Thyroid gland (tissue), 4 donors: ENCODE measurements at places on chromosomes 3 and 15. TPM values are rescaled to one million over a fixed set of nuclear protein-coding genes. Genes with fewer than 3 reads are reported as not detected.

Gene SCN5A
- total RNA-seq, result 1.2 TPM

Gene CYP1A1
- 0.78 TPM for total RNA-seq

Gene NAA50
- 133 TPM for total RNA-seq

Gene SI
- not detected for total RNA-seq

Gene RARRES1
- total RNA-seq, result 5.3 TPM

Gene SKOR1
- 0.89 TPM for total RNA-seq

Gene GCSAM
- 0.33 TPM for total RNA-seq

Gene CHRM5
- total RNA-seq, result not detected

- DNase-seq, result no peak
- H3K36me3 ChIP-seq, result peaks cover 12% of the 10 kb centered on the region
- H3K4me1 ChIP-seq, result no peaks in the 10 kb centered on the region
- H3K27me3 ChIP-seq, result no peaks in the 10 kb centered on the region
- no peak overlapping the region for H3K27ac ChIP-seq
Measured at GRCh38 chr3:193656445-193656844, 63.4 kb downstream of the OPA1 start.

- H3K36me3 ChIP-seq, result no peaks in the 10 kb centered on the region
- DNase-seq, result no peak
- H3K4me3 ChIP-seq, result no peak overlapping the region
- H3K27ac ChIP-seq, result no peak overlapping the region
Measured at GRCh38 chr3:133426721-133427120, 26.9 kb downstream of the BFSP2 start.

DNA sequence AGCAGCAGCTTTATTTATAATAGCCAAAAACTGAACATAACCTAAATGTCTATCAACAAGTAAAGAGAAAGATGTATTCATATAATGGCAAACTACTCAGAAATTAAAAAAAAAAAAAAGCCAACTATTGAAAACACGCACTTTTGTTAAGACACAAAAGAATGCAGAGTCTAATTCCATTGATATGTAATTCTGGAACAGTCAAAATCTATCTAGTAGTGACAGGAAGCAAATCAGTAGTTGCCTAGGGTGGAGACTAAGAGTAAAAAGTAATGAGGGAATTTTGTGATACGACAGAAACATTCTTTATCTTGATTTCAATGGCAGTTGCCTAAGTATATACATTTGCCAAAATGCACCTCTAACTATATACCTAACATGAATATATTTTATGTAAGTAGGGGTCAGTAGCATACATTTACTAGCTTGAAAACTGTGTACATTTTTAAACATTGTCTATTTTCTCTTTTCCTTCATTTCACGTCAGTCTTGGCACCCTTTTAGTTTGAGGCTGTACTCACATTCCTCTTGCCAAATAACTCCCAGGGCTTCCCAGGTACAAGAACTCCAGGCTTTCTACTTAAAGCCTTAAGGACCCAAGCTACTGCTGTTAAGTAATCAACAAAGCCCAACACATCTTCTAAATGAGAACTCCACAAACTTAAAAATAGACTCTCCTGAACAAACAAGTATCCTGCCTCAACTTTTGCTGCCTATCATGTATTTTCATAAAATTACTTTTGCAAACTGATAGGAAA lies 54.7 kb downstream of the ADAM10 start:
- no peaks in the 10 kb centered on the region for H3K27me3 ChIP-seq
- peak; percentile 40 for DNase-seq
- H3K36me3 ChIP-seq, result no peaks in the 10 kb centered on the region
- peaks cover 30% of the 10 kb centered on the region for H3K4me1 ChIP-seq
- H3K27ac ChIP-seq, result peak overlapping the region; percentile 63

DNA sequence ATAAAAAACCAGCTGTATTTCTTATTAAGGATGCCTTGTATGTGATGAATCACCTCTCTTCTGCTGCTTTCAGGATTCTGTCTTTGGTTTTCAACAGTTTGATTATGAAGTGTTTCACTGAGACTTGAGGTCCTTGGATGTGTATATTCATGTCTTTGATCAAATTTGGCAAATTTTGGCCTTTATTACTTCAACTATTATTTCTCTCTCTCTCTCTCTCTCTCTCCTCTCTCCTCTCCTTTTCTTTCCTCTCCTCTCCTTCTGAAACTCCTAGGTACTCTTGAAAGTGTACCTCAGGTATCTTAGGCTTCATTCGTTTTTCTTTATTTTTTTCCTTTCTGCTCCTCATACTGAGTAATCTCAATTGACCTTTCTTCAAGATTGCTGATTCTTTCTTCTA lies 43.3 kb downstream of the LSM3 start:
- no peak for DNase-seq
- no peaks in the 10 kb centered on the region for H3K27me3 ChIP-seq
- H3K4me3 ChIP-seq, result no peak overlapping the region
- H3K27ac ChIP-seq, result no peak overlapping the region
- no peaks in the 10 kb centered on the region for H3K36me3 ChIP-seq

GRCh38 chr3:161423911-161424522 lies 52.7 kb upstream of the SPTSSB start:
- H3K4me1 ChIP-seq, result peaks cover 6% of the 10 kb centered on the region
- H3K4me3 ChIP-seq, result no peak overlapping the region
- no peaks in the 10 kb centered on the region for H3K27me3 ChIP-seq
- no peaks in the 10 kb centered on the region for H3K36me3 ChIP-seq

- no peaks in the 10 kb centered on the region for H3K27me3 ChIP-seq
- no peak overlapping the region for H3K27ac ChIP-seq
- H3K4me3 ChIP-seq, result no peak overlapping the region
- DNase-seq, result no peak
Measured at GRCh38 chr3:59737241-59737640, 687.4 kb upstream of the CFAP20DC start.

DNA sequence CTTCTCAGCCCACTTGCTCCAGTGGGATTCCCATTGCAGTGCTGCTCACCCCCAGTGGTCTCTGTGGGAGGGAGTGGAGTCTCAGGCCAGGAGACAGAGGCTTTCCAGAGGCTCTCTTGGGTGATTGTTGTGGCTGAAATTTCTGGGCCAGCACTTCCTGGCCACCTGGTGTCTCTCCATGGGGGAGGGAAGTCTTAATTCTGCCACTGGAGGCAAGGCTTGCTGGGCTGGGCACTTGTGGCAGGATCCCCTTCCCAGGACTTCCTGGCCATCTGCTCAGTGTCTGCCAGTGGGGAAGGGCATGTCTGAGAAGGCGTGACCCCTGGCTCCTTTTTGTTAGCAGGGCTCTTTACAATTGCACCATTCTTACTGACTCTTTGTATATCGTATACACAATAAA lies 351.8 kb downstream of the GABRB3 start:
- H3K27me3 ChIP-seq, result no peaks in the 10 kb centered on the region
- H3K27ac ChIP-seq, result no peak overlapping the region
- H3K4me3 ChIP-seq, result no peak overlapping the region
- H3K4me1 ChIP-seq, result no peaks in the 10 kb centered on the region
- no peak for DNase-seq
- H3K36me3 ChIP-seq, result no peaks in the 10 kb centered on the region

DNA sequence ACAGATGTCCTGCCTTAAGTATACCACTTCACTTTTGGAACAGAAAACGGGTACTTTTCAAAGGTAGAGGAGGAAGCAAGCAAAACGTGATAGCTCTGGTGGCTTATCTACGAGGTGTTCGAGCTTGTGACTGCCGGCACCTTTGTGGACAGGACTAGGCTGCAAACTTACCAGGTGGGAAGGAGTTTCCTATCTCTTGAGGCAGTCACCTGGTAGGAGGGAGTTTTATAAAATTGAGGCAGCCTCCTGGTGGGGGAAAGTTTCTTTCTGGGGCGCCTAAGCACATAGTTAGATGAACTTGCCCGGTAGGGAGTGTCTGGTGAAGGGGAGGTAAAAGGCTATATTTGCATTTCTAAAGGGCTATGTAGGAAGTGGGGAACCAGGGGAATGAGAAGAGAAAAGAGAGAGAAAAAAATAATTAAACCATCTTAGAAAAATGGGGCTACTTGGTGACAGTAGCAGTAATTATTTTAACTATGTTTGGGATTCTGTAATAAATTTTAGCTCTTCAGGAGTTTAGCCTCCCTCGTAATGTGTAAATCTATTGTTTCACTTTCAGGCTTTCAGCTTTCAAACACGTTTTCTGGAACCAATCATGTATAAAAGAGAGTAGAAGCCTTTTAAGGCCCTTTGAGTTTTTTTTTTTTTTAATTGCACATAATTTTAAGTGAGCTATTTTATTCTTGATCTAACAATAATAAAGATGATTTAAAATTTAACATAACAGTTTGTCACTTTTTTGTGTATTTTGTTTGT lies 131.0 kb downstream of the IL5RA start:
- H3K27ac ChIP-seq, result no peak overlapping the region
- H3K36me3 ChIP-seq, result no peaks in the 10 kb centered on the region
- DNase-seq, result no peak
- no peaks in the 10 kb centered on the region for H3K4me1 ChIP-seq
- H3K27me3 ChIP-seq, result no peaks in the 10 kb centered on the region
- no peak overlapping the region for H3K4me3 ChIP-seq

GRCh38 chr15:34821831-34822230 lies 26.5 kb upstream of the ACTC1 start:
- no peak for DNase-seq
- no peaks in the 10 kb centered on the region for H3K4me1 ChIP-seq
- H3K27me3 ChIP-seq, result no peaks in the 10 kb centered on the region
- no peaks in the 10 kb centered on the region for H3K36me3 ChIP-seq

DNA sequence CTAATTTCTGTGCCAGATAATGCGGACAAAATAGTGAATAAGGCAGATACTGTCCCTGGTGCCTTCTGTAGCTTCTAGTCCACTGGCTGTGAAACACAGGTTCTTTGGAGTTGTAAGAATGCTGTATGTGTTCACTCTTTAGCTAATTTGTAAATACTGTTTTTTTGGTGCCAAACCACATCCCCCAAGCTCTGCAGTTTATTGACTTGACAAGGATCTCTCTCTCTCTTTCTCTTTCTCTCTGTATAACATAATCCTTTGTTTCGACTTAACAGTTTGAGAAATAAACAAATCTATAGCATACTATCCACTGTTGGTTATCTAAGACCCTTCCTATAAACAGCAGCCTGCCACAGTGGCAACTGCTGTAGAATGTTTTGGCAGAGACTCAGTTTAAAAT lies 7.6 kb downstream of the SMAD3 start:
- H3K27me3 ChIP-seq, result no peaks in the 10 kb centered on the region
- H3K4me1 ChIP-seq, result peaks cover 54% of the 10 kb centered on the region
- H3K27ac ChIP-seq, result no peak overlapping the region
- DNase-seq, result no peak
- H3K4me3 ChIP-seq, result no peak overlapping the region

DNA sequence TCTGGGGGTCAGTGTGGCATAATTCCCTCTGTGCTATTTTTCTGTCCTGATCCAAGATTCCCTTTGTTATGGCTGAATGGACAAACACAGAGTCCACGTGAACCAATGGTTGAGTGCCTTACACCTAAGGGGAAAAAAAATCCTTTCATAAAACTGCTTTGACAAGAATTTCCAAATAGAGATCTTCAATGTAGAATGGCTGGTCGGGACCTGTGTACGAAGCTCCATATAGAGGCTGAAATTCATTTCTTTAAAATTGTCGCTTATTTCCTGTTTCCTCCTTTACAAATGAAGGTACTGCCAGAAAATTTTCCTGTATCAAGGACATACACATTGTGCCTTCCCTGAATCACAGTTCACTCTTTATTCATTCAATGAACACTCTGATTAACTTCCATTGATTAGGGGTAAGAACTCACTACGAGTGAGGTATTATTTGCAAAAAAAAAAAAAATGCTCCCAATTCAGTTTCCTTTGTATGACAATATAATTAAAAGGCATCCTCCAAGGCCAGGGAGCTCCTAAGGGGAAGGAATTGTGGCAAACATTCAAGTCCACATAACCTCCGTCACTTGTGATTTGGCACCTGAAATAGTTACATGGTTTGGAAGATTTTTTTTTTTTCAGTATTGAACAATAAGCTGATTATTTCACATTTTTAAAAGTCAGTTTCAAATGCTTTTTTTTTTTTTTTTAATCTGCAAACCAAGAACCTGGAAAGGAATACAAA lies 293.8 kb downstream of the MEX3B start:
- no peak overlapping the region for H3K4me3 ChIP-seq
- no peak overlapping the region for H3K27ac ChIP-seq
- peaks cover 3% of the 10 kb centered on the region for H3K4me1 ChIP-seq
- no peak for DNase-seq
- H3K36me3 ChIP-seq, result no peaks in the 10 kb centered on the region
- H3K27me3 ChIP-seq, result no peaks in the 10 kb centered on the region

GRCh38 chr3:138960417-138960852 lies 13.4 kb downstream of the FOXL2NB start:
- peaks cover 18% of the 10 kb centered on the region for H3K27me3 ChIP-seq
- H3K4me1 ChIP-seq, result no peaks in the 10 kb centered on the region
- H3K4me3 ChIP-seq, result no peak overlapping the region
- H3K36me3 ChIP-seq, result no peaks in the 10 kb centered on the region
- H3K27ac ChIP-seq, result no peak overlapping the region

DNA sequence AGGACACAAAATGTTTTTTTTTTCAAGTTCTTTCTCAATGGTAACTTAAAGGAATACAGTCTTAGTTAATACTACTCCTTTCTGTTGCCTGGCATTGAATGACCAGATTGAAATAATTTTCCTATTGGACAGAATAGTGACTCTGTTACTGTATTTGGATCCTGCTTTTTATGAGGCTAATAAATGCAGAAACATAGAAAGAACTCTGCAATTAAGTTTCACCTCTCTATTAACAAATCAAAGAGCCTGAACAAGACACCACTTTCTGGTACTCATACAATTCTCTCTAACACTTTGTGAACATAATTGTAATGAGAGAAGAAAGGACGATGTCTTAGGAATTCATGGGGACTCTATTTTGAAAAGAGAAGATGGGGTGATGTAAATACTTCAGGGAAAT lies 308.4 kb upstream of the ROBO2 start:
- no peaks in the 10 kb centered on the region for H3K4me1 ChIP-seq
- no peak for DNase-seq
- H3K27ac ChIP-seq, result no peak overlapping the region
- no peaks in the 10 kb centered on the region for H3K27me3 ChIP-seq
- no peak overlapping the region for H3K4me3 ChIP-seq
- no peaks in the 10 kb centered on the region for H3K36me3 ChIP-seq
